Neural progenitor cell (in vitro differentiated cells): ENCODE measurements at places on chromosomes 7 and 10.

DNA sequence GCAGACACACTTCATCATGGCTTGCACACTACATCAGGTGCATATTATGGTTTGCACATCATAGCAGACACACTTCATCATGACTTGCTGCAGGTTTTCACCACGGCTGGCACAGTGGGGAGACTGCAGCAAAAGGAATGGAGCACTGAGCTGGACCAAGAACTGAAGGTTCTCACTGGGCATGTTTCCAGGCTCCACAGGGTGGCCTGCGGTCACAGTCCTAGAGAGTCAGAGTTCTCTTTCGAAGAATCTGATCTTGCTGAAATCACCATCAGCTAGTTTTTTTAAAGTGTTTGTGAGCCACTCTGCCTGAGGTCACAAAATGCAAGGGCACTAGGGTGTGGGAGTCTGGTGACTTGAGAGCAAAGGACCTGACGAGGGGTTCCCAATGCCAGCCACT, 140.4 kb upstream of the NPY start:
- no peak for DNase-seq

GRCh38 chr7:18913106-18913505, 204.3 kb downstream of the TWIST1 start:
- DNase-seq: no peak

GRCh38 chr7:4561795-4562194, 120.3 kb upstream of the FOXK1 start:
- DNase-seq: peak; percentile 58

- DNase-seq: no peak
These were observed 23.2 kb upstream of the PRKAR1B start for GRCh38 chr7:750111-750905.

DNA sequence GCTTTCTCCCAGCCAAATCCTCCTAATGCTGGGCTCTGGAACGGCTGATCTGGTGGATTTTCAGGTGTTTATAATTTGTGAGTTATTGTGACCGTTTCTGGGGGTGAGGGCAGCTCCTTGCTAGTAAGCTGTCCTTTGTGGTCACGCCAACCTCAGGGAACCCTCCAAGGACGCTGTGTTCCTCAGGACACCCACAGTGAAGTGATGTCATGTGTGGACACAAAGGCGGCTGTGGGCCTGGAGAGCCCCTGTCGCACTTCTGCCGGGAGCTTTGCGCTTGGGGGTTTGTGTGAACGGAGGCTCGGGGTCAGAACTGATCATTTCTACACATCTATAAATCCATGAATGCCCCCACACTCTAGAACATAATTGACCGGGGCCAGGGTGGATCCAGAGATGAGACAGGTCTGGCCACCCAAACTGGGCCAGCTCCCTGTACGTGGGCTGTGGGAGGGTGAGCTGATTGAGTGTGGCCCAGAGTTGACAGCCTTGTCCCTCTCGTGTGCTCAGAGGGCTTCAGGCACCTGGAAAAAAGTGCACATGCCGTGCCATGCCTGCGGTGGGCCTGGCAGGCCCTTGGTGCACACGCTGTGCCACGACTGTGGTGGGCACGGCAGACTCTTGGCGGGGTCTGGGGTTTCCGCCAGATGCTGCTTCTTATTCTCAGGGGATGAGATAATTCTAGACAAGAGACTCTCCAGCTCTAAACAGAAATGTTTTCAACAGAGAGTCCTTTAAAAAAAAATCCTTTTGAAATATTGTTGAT, 130.2 kb downstream of the VIPR2 start:
- no peak for DNase-seq

DNA sequence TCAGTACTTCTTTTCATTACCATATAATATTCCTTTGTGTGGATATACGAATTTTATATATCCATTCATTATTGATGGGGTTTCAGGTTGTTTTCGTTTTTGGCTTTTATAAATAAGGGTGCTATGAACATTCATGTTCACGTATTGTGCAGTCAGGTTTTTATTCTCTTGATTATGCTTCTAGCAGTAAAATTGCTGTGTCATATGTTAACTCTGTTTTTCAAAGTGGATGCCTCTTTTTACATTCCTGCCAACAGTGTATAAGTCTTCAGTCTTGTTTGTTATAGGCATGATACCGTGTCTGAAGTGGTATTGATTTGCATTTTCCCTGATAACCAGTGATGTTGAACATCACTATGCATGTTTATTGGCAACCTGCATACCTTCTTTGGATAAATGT, 127.1 kb upstream of the CNTNAP2 start:
- DNase-seq: no peak

- DNase-seq: no peak
These were observed 28.9 kb downstream of the ELFN1 start for GRCh38 chr7:1698951-1699350.

DNA sequence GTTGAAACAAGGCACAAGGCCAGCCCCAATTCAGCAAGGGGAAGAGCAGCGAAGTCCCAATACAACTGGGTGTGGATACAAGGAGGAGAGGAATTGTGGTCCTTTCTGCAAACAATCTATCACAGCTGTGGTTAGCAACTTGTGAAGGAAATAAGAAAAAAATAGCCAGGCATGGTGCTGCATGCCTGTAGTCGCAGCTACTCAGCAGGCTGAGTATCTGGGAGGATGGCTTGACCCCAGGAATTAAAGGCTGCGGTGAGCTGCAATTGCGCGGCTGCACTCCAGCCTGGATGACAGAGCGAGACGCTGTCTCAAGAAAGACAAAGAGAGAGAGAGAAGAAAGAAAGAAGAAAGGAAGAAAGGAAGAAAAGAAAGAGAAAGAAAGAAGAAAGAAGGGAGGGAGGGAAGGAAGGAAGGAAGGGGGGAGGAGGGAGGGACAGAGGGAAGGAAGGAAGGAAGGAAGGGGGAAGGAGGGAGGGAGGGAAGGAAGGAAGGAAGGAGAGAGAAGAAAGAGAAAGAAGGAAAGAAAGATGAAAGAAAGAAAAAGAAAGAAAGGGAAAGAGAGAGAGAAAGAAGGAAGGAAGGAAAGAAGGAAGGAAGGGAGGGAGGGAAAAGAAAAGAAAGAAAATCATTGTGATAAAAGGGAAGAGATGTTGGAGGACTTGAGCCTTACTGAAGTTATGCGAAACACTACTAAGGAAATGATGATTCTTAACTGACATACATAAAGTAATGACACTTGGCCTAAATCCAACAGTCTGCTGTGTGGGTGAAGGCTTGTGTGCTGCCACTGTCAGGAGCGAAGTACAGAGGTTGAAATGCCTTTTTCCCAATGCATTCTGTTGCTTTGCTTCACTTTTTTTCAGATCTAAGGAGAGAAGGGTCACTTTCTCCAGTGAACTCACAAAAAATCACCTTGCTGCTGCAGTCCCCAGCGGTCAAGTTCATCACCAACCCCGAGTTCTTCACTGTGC, 117.0 kb upstream of the STK17A start:
- no peak for DNase-seq

DNA sequence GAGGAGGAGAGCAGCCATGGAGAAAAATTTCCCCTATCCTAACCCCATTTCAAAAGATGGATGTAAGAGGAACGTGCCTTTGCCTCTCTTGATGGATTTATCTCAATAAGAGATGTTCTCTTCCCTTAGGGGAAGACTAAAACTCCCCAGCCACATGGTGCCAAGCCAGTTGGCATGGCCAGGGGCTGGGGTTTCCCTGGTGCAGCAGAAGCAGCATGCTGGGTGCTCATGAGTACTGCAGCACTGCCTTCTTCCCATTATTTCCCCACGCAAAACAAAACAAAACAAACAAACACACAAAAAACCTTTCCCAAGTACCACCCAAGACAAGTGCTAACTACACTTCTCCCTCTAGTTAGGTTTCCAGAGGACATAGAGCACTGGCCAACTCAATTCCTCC, 97.2 kb downstream of the DOCK4 start:
- DNase-seq: no peak

DNA sequence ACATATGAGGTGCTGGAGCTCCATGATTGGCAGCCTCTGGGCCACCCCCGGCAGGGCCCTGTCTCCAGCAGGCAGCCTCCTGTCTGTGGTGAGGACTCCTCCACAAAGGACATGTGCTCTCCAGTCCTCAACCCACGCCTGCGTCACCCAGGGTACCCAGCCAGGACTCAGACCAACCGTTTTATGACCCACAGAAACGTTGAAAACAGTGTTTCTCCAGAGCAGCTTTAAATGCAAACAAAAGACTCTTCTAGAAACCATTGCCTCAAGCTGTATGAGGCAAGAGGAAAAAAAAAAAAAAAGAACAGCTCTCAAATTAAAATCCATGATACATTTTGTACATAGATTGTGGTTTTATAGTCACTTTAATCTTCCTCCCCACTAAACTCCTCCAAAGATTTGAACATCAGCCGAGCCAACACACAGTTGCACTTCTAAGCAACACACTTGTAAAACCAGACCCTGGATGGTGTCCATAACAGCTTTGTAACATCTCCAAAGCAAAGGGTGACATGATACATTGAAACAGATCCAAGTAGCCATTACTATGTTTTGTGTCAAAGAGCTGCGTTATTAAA, 175.0 kb upstream of the LYZL2 start:
- DNase-seq: no peak

- no peak for DNase-seq
These were observed 144.4 kb downstream of the MAPK8 start for GRCh38 chr10:48450741-48451466.

GRCh38 chr10:84214612-84215235, 10.6 kb downstream of the LRIT2 start:
- DNase-seq: peak; percentile 60

DNA sequence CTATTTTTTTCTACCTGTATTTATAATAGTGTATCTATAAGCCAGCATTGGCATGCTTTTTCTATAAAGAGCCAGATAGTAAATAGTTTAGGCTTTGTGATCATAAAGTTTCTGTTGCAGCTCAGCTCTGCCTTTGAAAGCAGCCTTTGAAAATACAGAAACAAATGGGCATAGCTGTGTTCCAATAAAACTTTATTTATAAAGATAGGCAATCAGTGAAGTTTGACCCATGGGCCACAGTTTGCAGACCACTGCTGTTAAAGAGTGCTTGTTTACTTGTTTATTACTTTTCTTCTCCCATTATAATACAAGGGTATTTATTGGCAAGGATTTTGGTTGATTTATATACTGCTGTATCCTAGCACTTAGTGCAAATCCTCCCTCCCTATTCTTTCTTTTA, 72.5 kb downstream of the SRI start:
- DNase-seq: no peak

- DNase-seq: no peak
These were observed 68.5 kb downstream of the CRTAC1 start for GRCh38 chr10:97961945-97962344.

- no peak for DNase-seq
These were observed 31.5 kb downstream of the PANK1 start for GRCh38 chr10:89613582-89613981.
